Stimulated activated memory B cell treated with anti-CD40 and anti-IgM and Interleukin-4, amounts not matched to agents 10 μg/mL and 1 μg/mL and 100 μg/mL, for 72 hours (primary cell): ENCODE measurements at places on chromosomes 2 and 18.

- H3K4me3 ChIP-seq, result no peak overlapping the region
- no peaks in the 10 kb centered on the region for H3K36me3 ChIP-seq
- H3K27ac ChIP-seq, result no peak overlapping the region
- no peaks in the 10 kb centered on the region for H3K27me3 ChIP-seq
- ATAC-seq, result no peak
Observed at GRCh38 chr2:129078548-129078947, 759.9 kb upstream of the HS6ST1 start.

DNA sequence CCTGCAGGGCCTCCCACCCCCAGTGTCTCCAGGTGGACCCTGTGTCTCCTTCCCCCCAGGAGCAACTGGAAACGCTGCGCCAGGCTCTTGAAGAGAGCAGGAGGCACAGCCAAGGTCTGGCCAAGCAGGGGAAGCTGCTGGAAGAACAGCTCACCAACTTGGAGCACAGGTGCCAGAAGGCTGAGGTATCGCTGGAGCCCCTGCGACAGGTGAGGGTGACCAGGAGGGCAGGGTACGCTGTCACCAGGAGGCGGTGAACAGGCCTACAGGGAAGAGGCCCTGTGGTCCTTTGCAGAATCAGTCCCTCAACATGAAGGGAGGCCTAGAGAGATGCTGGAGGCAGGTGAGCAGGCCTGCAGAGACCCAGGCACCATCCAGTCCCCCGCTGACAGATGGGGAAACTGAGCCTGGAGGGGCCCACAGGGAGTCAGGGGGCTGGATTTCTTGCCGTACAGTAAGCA lies 15.6 kb upstream of the SNED1 start:
- H3K27ac ChIP-seq, result no peak overlapping the region
- no peak for ATAC-seq
- H3K27me3 ChIP-seq, result peaks cover 43% of the 10 kb centered on the region
- H3K4me3 ChIP-seq, result no peak overlapping the region
- H3K4me1 ChIP-seq, result peaks cover 20% of the 10 kb centered on the region

DNA sequence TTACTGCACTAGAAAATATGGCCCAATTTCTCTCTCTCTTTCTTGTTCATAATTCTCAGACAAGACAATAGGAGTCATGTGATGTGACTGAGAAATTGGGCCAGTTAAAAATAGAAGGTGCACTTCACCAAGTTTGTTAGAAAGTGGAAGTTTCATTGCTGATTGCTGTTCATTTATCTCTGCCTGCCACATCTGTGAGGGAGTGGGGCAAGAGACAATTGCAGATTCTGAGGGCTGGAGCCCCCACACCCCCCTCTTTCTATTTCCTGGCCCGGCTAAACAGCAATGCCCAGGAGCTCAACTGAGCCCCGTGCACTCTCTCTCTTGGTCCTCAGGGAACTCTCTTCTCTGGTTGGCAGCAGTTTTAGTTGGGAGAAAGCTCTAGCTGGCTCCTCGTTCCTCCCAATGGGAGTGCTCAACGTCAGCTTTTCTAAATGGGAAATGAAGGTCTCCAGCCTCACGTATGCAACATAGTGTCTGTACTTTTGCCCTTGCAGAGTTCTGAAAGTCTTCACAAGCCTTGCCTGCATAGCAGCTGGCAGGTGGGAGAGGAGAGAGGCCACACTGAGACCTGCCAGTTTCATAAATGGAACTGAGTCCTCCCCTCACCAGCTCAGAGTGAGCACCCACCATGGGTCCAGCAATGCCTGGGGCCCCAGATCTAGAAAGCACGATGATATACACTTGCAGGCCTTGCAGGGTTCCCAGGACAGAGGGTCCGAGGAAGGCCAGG lies 115.7 kb downstream of the MYCN start:
- H3K4me1 ChIP-seq, result peaks cover 6% of the 10 kb centered on the region
- H3K27me3 ChIP-seq, result no peaks in the 10 kb centered on the region
- H3K27ac ChIP-seq, result no peak overlapping the region
- H3K4me3 ChIP-seq, result no peak overlapping the region
- no peaks in the 10 kb centered on the region for H3K36me3 ChIP-seq

- no peaks in the 10 kb centered on the region for H3K36me3 ChIP-seq
- H3K27ac ChIP-seq, result no peak overlapping the region
- no peak for ATAC-seq
- H3K27me3 ChIP-seq, result no peaks in the 10 kb centered on the region
- H3K4me1 ChIP-seq, result no peaks in the 10 kb centered on the region
Observed at GRCh38 chr2:83331810-83332209, 1127.3 kb downstream of the SUCLG1 start.

DNA sequence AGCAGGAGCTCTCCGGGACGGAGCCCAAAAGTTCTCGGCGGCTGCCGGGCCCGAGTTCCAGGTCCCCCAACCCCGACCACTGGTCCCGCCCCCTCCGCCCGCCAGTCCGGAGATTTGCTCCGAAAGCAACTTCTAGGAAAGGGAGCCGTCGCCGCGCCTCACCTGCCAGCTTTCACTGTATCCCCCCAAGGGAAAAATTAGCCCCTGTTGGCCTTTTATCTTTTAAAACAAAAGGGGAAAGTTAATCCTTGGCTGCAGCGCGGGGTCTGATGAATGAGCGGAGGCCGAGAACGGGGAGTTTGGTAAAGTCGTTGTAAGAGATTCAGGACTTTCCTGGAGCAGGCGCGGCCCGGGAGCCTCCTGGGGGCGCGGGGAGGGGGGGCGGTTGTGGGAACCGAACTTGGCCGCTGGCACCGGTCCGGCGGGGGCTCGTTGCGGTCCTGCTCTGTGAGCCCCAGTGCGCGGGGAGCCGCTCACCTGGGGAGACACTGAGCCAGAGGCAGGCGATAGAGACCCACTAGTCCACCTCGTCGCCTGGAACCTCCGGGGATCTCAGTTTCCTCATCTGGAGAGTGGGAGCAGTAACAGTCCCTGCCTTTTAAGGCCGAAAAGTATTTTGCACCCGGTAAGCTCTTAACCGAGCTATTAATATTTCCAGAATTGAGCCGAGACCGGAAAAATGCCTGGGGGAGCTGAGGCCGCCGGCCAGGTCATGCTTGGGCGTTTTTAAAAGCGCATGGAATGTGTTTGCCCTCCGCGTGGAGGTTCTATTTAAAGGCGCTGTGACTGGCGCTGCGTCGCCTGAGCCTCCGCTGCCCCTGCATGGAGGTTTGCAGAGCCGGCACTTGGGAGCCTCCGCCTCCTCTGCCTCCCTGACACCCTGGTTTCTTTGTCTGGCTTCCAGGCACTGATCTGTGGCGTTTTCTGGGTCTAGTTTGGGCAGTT lies 1.1 kb downstream of the EFHD1 start:
- H3K27ac ChIP-seq, result no peak overlapping the region
- H3K27me3 ChIP-seq, result peaks cover 55% of the 10 kb centered on the region
- no peak overlapping the region for H3K4me3 ChIP-seq
- no peaks in the 10 kb centered on the region for H3K36me3 ChIP-seq

DNA sequence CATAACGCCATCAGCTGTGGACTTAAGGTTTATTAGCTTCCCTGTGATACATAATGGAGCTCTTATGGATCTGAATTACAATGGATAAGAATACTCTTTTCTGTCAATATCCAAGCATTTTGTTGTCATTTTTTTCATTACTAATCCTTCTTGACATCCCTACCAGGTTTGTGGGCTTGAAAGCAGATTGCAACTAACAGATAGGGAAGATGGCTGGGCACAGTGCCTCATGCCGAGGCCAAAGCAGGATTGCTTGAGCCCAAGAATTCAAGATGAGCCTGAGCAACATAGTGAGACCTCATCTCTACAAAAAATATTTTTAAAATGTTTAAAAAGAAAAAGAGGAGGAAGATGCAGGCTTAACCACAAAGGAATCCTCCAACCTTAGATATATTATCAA lies 42.4 kb downstream of the ASXL2 start:
- peaks cover 17% of the 10 kb centered on the region for H3K4me1 ChIP-seq
- no peak overlapping the region for H3K4me3 ChIP-seq
- peaks cover 43% of the 10 kb centered on the region for H3K36me3 ChIP-seq
- H3K27ac ChIP-seq, result no peak overlapping the region
- no peak for ATAC-seq
